ENCODE measurements at places on chromosomes 3 and 15. TPM values are rescaled to one million over a fixed set of nuclear protein-coding genes. Genes with fewer than 3 reads are reported as not detected.

Gene TIMP4
- 0.51 TPM for total RNA-seq

Gene KCNMB2
- total RNA-seq = not detected

Gene CCR8
- total RNA-seq = not detected

Gene FANCD2OS
- total RNA-seq = not detected

Gene C3orf38
- 14.8 TPM for total RNA-seq

Gene GPR62
- total RNA-seq = under 0.01 TPM

Gene AADACL2
- not detected for total RNA-seq

Gene AGBL1
- not detected for total RNA-seq

Gene CD200
- 11.8 TPM for total RNA-seq

Gene NMB
- 6.0 TPM for total RNA-seq

Gene NPAP1
- not detected for total RNA-seq

Gene PROS1
- 9.0 TPM for total RNA-seq

Gene CIDEC
- not detected for total RNA-seq

Gene TRA2B
- total RNA-seq = 174 TPM

Measured in dermis microvascular lymphatic vessel endothelial cell (primary cell).